GM12864 (cell line): ENCODE measurements at places on chromosomes 2 and 18.

DNA sequence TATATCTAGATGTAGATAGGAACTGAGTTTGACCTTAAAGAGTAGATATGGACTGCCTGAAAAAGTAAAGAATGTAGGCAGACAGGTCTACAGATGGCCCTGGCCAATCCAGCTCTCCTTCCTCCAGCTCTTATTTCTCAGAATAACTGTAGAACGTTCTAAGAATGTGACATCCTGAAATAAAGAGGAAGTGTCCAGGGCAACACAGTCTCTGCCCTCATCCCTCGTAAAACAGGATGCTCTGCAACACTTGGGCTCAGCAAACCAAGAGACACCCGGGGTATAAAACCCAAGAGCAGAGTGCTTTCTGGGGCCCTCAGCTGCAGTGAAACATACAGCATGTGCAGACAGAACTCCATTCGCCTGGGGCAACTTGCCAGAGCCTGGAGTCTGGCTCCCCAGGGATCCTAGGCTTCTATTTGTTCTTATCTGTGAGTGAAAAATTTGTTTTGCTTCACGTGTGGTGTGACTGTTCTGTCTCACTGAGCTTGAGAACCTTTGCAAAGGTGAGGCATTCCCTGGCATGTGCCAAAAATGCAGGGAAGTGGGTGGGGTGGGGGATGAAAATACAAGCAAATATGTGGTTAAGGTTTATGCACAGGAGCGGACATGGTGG, 401.0 kb downstream of the SETBP1 start:
- DNase-seq, result no peak

GRCh38 chr2:230830428-230830827, 34.3 kb upstream of the ITM2C start:
- no peak for DNase-seq

- peak; percentile 61 for DNase-seq
Observed at GRCh38 chr2:173264603-173265366, 89.9 kb upstream of the CDCA7 start.

DNA sequence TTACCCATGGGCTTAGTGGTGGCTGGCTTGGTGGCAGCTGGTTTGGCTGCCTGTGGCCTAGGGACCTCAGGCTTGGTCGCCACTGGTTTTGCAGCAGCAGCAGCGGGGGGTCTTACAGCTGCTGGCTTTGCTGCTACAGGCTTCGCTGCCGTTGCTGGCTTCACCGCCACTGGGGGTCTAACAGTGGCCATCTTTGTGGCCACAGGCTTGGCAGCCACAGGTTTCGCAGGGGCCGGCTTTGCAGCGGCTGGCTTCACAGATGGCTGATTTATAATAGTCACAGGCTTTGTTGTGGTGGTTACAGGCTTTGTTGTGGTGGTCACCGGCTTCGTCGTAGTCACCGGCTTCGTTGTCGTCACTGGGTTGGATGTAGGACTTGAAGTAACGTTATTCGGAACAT, 77.8 kb downstream of the COL6A3 start:
- no peak for DNase-seq

DNA sequence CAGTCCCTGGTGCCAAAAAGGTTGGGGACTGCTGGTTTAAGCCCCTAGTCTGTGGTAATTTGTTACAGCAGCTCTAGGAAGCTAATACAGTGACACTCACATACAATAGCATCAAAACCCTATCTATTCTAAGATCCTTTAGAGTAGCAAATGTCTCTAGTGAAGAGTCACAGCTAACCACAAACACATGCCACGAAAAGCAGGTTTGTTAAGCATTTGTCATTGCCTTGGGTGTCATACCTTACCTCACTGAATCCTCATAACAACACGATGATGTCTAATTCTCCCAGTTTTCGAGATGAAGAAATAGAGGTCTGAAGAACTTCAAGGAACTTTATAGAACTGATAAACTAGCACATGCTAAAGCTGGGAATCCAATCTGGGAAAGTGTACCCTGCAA, 29.6 kb upstream of the RNF152 start:
- no peak for DNase-seq

GRCh38 chr2:176149939-176150583, 1.3 kb upstream of the HOXD4 start:
- DNase-seq, result no peak

DNA sequence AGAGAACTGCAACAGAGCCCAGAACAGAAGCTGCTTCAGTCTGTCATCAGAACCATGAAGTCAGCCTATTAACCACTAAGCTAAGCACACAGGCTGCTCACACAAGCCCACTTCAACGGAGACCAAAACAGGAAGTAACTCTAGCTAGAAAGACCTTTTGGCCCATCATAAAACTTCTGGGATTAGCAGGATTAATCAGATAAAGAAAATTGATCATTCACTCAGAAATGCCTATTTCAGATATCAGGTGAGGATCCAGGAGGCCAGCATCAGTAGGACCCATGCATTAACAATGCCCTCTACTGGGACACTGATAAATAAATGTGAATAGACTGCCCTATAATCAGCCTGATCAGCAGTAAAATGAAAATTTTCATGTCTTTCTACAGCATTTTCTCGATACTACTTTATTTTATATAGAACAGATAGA, 101.4 kb downstream of the WDPCP start:
- no peak for DNase-seq

GRCh38 chr2:195559431-195559914, 97.6 kb upstream of the SLC39A10 start:
- peak; percentile 98 for DNase-seq

DNA sequence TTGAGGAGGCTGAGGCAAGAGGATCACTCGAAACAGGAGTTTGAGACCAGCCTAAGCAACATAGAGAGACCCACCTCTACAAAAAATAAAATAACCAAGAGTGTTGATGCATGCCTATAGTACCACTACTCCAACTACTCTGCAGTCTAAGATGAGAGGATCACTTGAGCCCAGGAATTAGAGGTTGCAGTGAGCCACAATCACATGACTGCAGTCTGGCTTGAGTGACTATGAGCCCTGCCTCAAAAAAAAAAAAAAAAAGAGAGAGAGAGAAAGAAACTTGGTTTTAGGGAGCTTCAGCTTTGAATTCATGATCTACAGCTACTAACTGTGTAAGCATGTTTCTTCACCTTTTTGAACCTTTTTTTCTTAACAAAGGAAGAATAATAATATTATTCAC, 119.9 kb downstream of the HNMT start:
- DNase-seq, result no peak

DNA sequence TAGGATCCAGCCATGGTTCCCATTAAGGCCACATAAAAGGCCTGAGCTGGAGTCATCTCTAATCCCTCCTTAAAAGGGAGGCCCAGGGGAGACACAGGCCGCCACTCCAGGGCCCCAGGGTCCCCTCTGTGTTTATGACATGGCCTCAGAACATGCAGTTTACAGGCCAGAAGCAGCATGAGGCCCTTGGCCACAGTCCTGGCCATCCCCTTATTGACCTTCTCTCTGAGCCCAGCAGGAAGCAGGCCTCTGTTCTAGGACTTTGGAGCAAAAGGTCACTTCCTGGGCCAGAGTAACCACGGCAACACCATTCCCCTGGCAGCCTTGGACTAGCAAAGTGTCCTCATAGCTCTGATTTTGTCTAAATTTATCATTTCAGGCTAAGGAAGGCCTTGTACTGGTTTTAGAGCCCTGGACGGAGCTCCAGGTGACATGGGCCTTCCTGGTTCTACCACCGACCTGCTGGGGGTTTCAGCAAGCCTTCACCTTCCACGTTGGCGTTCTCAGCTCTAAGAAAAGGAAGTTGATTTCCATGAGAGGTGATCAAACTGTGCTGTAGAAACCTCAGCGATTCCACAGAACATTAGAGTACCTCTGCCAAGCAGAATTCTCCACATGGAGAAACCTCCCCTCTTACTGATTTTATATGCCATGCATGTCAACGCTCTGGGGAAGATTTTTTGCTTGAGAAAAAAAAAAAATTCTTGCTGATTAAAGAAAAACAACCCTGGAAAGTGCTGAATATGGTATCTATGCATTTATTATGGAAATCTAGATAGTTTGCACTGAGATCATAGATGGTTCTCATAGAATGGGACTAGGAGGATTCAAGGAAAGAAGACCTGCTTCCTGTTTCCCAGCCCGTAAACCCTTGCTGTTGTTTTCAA, 53.7 kb downstream of the HS1BP3 start:
- DNase-seq, result no peak

GRCh38 chr2:110219496-110220189, 7.3 kb upstream of the MTLN start:
- DNase-seq, result no peak

DNA sequence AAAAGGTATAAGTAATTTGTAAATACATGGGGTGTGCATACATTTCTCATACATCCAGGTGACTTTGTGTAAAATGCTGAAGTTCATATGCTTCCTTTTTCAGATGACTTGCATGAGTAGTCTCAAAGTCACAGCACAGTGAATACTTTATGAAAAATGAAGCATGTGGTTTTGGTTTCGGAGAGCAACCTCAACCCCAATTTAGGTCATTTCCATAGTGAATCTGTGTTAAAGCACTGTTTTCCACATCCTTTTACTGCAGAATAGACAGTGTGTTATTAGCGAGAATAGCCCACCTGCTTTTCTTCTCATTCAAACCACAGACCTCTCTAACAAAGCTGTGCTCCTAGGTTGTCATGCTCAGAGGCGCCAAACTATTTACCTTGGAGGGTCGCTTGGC, 204.4 kb upstream of the RASGRP3 start:
- peak; percentile 64 for DNase-seq

GRCh38 chr18:10020171-10020570, 106.4 kb downstream of the VAPA start:
- DNase-seq, result no peak

DNA sequence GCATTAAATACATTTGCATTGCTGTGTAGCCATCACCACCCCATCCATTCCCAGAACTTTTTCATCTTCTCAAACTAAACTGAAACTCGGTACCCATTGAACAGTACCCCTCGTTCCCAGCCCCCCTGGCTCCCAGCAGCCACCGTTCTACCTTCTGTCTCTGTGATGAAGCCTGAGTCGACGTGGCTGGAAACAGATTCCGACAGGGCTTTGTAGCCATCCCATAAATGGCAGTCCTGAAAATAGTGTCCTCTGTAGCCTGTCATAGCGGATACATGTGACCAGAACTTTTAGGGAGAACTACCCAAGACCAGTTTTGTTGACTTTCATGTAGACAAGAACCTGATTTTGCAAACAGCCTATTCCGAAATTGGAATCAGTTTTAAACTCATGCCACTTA, 59.1 kb downstream of the TSHZ1 start:
- no peak for DNase-seq

- peak; percentile 86 for DNase-seq
Observed at GRCh38 chr2:43402452-43402937, 176.1 kb upstream of the ZFP36L2 start.

DNA sequence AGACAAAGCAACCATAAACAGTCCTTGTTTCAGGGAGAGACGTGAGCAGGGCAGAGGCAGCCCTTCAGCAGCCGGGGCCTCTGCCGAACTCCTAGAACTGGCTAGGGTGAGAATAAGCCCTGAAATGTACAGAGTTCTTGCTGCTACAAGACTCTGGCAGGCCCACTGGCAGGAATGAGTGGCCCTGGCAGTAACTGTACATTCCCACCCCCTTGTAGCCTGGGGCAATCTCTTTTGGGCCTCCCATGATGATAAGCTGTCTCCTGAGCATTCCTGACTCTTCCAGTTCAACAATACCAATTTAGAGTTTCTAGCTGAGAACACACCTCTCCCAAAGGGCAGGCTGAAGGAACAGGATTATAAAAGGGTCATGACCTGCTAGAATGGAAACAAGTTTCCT, 54.3 kb downstream of the HAUS1 start:
- no peak for DNase-seq

DNA sequence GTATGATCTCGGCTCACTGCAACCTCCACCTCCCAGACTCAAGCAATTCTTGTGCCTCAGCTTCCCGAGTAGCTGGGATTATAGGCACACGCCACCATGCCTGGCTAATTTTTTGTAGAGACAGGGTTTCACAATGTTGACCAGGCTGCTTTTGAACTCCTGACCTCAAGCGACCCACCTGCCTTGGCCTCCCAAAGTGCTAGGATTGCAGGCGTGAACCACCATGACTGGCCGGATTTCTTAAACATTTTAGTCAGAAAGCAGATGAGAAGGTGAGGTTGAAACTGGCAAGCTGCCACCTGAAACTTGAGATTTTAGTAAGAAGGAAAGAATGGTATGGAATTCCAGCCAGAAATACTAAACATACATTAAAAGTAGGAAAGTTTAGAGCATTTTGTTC, 31.9 kb downstream of the KLHL23 start:
- no peak for DNase-seq

DNA sequence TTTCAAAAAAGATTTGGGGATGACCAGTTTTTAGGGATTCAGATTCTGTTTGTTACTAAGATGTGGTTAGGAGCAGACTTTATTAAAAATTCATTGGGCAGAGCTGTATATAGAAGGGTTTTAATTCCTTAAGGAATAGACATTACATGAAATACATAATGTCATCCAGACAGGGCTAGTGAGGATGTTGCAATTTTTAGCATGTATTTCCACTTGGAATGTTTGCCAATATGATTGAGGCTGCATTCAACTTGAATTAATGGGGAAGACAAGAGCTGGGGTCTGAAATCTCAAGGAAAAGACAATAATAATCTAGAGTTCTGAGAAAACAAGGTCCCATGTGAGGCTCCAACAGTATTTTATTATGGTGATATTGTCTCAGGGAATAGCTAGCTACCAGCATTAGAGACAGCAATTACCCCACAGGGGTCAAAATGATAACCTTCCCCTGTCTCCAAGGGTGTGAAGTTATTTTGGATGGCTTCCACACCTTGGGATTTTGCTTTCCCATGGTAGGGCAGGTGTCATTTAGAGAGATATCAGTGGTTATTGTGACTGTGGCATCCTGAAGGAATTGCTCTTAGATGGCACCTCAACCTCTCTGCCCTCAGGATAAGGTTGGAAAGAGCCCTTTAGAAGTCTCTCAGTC, 60.2 kb downstream of the VSNL1 start:
- DNase-seq, result no peak

DNA sequence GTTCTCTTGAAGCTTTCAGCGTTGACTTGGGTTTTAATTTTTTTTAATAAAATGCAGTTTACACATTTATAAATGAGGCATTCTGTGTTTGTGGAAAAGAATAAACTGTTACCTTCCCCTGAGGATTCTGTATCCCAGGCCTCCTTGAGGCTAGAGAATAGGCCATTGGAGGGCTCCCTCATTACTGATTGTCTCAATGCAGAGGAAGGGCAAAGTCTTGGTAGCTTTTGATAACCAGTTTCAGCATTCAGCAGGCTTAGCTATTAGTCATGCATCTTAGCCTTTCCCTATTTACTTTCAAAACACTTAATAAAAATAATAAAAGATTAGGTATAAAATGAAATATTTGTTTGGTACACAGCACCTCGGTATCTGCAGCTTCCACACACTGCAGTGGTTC, 58.1 kb upstream of the OTX1 start:
- no peak for DNase-seq

DNA sequence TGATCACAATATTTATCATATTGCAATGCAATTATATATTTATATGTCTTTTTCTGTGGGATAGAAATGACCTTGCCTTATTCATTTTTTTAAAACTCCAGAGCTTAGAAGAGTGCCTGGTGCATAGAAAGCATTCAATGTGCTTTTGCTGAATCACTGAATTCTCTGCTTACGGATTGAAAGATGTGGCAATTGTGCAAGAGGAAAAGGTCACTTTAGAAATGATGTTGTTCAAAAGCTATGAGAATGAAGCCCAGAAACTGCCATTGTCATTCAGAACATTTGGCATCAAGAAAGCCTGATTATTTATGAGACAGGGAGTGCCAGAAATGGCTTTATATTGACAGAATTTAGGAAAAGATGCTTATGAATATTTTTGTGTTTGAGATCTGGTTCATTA, 678.6 kb upstream of the CDH2 start:
- no peak for DNase-seq
